ENCODE measurements at places on chromosomes 2 and 18.

GRCh38 chr2:124530203-124530602 is 505.1 kb downstream of the CNTNAP5 start:
- DNase-seq, result no peak

- no peak for DNase-seq
Observed at GRCh38 chr2:156864325-156864724, 393.2 kb upstream of the GALNT5 start.

GRCh38 chr2:240948905-240949790 is 43.0 kb downstream of the CROCC2 start:
- no peak for DNase-seq

DNA sequence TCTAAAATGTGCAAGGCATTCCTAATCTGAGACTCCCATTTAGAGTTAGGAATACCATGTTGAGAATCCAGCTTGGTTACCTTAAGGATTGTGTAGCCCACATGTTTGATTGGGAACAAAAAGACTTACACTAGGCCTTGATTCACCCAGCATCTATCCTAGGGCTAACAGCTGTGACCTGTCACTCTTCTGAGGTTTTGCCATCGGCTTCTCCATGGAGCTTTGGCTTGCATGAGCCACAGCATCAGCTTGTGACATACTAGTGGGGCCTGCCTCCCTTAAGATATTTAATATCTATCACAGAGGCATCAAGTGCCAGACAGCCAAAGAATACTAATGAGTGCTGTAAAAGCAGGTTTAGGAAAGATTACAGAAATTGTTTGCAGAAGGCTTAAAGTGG is 241.3 kb upstream of the UBE2E3 start:
- DNase-seq, result no peak

DNA sequence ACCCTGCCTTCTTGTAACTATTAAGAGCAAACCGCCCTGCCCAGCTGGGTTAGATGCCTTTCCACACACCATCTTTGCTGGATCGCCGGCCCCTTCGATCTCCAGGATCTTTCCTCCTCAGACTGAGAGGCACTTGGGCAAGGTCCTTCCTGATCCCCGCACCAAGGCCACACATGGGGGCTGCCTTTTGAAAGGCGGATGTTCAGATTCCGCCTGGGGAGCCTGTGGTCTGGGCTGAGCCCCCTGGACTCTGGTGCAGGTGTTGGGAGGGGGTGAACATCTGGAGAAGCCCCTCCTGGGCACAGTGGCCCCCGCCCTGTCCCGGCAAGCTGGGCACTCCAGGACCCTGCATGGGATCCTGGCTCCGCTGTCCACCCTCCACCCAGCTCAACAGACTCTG is 135.4 kb upstream of the HDAC4 start:
- DNase-seq, result no peak

All from WTC11 (cell line).